Cortex of kidney (tissue), 1 donor: ENCODE measurements at places on chromosomes 12 and 14.

- DNase-seq = no peak
These were observed 9.8 kb downstream of the APPL2 start for GRCh38 chr12:105226219-105226618.

GRCh38 chr14:49206828-49207227 is 379.4 kb downstream of the RPS29 start:
- no peak for DNase-seq

DNA sequence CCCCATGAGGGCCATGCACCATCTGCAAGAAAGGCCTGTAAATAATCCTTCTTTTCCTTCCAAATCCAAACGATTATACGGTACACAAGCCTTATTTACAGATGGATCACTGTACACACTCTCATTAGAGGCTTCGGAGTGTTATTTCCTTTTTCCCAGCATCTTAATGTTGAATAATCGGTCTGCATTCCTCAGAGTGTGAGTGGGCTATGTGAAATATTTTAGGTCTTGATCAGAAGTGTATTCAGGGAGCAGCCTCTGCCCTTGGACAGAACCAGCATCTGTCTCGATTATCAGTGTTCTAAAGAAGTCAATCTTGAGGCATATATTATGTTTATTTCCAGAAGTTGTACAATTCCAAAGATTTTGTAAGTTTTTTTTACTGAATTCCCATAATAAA is 340.6 kb downstream of the SEC23A start:
- DNase-seq = no peak

DNA sequence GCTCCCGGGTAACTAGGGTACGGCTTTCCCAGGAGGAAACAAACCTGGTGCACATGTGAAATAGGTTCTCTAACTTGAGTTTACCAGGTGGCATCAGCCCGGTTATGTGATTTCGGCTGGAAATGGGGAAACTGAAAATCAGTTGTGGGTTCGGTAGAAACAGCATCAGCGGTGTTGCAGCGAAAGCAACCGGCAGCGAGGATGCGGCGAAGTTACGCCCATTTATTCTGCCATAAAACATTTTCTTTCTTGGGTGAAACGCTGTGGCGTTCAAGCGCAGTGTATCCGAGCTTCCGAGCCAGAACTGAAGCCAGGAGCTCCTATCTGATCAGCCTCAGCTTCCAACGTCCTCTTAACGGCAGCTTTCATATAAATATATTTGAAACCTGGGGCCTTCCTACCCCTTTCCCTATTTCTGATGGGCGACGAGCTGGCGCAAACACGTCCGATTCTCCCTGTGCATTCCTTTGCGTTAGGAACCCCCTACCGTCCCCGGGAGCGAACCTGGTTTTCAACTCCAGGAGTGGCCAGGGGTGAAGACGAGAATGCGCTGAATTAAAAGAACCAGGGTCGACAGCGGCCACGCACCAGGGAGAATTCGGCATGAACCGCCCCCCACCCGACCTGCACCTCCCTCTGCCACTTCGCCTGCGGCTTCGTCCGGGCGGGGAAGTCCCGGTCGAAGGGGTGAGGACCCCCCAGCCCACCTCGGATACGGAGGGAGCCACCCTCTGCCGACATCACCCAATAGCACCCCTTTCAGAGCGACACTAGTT is 1.6 kb downstream of the DPF3 start:
- no peak for DNase-seq

DNA sequence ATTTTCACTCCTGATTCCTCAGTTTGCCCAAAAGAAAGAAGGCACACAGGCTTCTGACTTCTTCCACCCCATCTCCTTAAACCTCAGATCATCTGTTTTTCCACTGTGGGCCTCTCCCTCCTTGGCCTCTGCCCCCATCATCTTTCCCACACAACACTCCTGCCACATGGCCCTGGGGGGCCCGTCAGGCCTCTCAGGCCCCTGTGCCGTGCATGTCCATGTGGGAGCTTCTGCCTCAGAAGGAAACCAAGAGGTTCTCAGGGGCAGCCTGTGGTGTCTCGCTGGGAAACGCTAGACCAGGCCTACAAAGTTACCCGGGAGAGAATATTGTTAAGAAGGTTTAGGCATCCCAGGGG is 8.0 kb downstream of the KLHL33 start:
- no peak for DNase-seq

- no peak for DNase-seq
These were observed 252.4 kb downstream of the KCNC2 start for GRCh38 chr12:74957231-74957630.

DNA sequence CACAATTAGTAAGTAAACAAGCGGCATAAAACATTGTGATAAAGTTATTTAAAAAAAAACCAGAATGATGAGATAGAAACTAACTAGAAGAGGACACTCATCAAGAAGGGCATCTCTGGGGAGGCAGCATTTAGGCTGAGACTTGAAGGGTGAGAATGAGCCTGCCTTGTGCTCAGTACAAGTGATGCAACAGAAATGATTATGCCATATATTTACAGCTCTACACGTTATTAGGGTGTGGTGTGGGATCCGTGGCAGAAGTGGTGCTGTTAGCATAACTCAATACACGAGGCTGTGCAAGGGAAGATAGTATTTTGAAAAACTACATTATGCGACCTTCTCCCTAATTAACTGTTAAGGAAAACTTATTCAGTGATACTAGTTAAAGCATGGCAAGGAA is 178.5 kb upstream of the ATF7IP start:
- no peak for DNase-seq

DNA sequence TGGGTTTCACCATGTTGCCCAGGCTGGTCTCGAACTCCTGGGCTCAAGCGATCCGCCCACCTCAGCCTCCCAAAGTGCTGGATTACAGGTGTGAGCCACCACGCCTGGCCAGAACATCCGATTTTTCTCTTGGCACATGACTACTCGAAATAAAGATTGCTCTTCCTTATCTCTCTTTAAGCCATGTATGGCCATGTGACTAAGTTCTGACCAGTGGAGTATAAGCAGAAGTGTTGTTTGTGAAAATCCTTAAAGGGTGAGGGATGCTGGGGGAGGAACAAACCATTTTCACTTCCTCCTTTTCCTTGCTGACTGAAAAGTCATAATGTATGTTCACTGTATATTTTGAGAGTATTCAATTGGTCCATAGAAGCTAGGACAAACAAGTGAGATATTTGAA is 50.7 kb upstream of the ATF7IP start:
- no peak for DNase-seq

GRCh38 chr14:101542391-101542790 is 18.9 kb upstream of the DIO3 start:
- no peak for DNase-seq

DNA sequence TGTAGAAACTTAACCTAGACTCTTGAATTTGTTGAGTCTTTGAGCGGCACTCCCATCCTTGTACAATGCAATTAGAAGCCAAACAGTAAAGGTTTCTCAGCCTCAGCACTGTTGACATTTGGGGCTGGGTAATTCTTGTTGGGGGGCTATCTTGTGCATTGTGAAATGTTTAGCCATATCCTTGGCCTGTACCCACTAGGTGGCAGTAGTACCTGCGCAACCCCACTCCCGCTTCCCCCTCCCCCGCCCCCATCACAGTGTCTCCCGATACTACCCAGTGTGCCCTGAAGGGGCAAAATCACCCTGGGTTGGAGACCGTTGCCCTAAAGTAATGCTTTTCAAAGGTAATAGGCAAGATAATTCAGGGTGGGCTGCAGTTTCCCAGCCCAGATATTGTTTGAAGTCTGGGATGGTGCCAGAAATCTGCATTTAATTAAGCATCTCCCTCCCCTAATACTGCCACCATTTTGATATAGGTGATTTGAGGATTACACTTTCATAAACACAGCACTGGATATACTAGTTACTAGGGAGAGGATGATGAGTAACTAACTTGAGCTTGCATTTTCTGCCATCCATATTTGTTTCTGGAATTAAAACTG is 1.8 kb downstream of the COX6A1 start:
- no peak for DNase-seq
